ENCODE measurements at places on chromosomes 11 and 22.

GRCh38 chr22:44133901-44134571 is 46.7 kb upstream of the PARVG start:
- DNase-seq = peak; percentile 70

GRCh38 chr22:41845380-41846267 is 12.7 kb downstream of the SREBF2 start:
- DNase-seq = no peak

DNA sequence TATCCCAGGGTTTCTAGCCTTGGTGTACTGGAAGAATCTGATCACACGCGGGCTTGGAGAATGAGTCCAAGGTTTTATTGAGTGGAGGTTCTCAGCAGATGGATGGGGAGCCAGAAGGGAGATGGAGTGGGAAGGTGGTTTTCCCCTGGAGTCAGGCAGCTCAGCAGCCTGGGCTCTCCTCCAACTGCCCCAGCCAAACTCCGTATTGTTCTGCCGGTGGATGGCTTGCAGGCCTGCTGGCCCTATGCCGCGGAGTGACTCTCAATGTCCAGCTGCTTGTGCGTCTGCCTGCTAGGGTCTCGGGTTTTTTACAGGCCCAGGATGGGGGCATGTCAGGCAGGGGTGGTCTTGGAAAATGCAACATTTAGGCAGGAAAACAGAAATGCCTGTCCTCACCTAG is 162.4 kb upstream of the LMO1 start:
- DNase-seq = peak; percentile 7

- no peak for DNase-seq
Measured at GRCh38 chr11:82791779-82792178, 58.1 kb upstream of the FAM181B start.

GRCh38 chr22:33896575-33897447 is 23.5 kb downstream of the LARGE1 start:
- DNase-seq = no peak

DNA sequence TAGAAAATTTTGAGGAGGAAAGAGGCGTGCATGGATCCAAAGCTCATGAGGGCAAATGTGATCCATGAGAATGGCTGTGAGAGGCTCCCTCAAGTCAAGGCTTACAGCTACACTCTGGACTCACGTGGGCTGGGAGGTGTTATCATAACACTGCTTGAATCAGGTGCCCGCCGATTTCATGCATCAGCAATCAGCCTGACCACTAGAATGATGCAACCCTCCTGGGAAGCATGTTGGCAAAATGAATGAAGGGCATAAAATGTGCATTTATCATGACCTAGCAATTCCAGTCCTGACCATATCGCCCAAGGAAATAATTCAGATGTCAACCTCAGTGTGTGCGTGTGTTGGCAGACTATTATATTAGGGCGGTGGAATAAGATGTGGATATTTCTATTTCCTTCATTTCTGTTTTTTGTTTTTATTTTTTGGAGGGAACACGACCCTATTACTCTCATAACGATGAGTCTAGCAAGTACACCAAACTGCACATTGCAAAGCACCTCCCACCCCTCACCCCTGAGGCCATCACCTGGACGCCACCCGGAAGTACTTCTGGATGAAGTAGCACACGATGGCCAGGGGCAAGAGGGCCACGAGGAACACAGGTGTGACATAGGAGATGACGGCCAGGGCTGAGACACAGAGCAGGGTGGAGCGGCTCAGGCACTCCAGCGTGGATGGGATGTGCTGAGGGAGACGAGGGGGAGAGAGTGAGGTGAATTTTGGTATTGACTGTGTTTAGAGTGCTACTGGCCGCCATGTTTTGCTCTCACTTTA is 15.7 kb upstream of the KCNJ11 start:
- DNase-seq = no peak

GRCh38 chr11:115598257-115598901 is 94.2 kb upstream of the CADM1 start:
- DNase-seq = no peak

DNA sequence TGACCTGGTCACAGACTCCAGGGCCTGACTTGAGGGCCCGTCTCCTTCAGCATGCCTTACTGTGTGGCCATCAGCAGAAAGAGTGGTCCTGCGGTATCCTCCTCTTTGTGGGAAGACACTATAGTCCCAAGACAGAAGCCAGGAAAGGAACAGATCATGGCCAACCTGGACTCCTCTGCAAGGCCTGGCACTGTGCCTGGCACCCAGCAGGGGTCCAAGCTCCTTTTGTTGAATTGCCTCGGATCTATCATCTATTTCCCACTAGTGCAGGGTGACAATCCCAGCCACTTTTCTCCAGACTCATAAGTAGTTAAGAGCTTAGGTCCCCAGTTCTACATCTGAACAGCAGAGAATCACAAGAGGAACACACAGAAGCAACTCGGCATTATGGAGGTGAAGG is 27.0 kb downstream of the DSCAML1 start:
- no peak for DNase-seq

- no peak for DNase-seq
Measured at GRCh38 chr11:119742263-119742861, 13.4 kb upstream of the NECTIN1 start.

GRCh38 chr11:123382555-123383074 is 47.5 kb upstream of the GRAMD1B start:
- no peak for DNase-seq

- no peak for DNase-seq
Measured at GRCh38 chr11:60944490-60945294, 7.3 kb downstream of the SLC15A3 start.

DNA sequence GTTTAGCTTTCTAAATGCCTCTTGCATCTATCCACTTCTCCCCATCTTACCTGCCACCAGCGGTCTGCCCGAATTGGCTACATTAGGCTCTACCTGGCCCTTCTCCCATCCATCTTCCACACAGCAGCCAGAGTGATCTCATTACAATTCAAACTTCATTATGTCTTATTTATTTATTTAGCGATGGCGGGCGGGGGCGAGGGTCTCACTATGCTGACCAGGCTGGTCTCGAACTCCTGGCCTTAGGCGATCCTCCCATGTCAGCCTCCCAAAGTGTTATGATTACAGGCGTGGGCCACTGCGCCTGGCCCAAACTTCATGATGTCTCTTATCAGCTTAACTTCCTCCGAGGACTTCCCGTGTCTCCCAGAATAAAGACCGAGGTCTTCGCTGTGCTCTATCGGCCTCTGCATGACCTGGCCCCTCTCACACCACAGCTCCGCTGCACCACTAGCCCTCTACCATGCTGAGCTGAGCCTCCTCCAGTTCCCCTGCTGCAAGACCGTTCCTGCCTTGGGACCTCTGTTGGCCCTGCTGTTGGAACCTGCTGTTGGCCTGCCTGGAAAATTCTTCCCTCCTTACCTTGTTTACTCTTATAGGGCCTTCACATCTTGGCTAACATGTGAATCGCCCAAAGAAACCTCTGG is 870 bp upstream of the CTTN start:
- no peak for DNase-seq

DNA sequence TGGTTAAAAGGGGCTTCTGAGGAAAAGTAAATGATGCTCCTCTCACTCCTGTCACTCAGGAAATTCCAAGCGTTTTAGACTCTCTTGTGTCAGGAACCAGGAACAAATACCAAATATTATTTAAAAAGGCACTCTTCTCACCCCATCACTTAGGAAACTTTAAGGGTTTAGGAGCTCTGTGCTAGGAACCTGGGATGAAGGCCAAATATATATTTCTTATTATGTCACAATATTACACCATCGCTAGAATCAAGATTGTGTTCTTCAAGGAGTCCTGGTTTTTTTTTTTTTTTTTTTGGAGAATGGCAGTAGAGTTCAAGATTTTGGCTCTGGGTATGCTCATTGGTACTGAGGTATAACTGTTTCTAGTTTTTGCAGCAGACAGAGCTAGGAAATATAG is 79.0 kb upstream of the HEPHL1 start:
- DNase-seq = no peak

DNA sequence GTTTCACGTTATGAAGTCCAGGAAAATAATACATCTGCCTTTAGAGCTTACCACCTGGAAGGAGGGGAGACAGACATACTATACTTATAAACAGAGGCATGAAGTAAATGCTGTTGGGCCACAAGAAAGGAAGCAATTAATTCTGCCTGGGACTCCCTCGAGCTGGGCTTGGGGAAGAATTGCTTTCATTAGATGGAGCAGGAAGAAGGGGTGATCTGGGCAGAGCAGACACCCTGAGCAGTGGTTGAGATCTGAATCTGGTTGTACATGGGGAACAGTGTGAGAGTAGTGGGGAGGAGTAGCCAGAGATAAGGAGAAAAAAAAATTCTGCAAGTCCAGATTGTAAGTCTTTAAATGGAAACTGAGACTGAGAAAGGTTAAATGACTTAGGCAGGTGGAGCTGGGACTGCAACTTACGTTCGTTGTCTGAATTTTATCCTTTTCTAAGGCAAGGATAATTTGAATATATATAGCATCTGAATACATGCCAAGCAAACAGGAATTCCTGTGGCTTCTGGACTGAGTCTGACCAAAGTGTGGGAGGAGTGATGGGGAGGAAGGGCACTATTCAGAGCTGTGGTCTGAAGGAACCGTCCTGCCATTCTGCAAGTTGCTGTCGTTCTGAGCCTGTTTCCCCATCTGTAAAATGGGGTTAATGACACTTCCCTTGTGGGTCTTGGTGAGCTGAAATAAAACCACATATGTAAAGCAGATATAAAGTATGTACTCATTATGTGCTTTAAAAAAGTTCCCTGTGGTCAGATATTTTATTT is 7.9 kb downstream of the NCAM1 start:
- DNase-seq = no peak

- DNase-seq = no peak
Measured at GRCh38 chr11:114319716-114320328, 23.6 kb downstream of the NNMT start.

DNA sequence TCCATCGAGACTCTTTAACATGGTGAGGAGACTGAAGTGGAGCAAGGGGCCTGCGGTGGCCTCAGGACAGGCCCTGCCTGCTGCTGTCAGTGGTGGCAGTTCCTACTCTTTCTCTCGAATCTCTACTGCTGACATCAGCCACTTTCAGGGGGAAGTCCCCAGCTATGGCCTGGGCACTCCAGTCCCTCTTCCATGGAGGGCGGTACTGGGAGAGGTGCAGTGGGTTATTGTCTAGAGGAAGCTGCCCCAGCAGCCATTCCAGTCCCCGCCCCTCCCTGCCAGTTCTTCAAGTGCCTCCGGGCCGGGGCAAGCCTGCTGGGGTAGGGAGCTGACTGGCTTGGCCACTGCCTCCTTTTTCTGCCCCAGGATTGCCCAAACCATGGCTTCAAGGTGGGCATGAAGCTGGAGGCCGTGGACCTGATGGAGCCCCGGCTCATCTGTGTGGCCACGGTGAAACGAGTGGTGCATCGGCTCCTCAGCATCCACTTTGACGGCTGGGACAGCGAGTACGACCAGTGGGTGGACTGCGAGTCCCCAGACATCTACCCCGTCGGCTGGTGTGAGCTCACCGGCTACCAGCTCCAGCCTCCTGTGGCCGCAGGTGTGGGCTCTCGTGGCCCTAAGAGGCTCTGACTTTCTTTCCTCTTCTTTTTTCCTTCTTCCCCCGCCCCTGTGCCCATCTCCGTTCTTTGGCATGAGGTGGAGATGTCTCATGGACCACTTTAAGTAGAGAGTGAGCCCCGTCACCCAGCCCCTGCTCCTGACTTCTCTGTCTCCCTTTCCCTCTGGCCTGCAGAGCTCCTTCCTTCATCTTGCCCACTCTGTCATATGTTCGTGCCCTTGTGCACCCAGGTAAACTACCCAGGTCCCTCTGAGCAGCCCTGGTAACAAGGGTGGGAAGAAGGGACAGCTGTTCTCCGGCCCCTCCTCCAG is 13.7 kb downstream of the CHADL start:
- DNase-seq = no peak

GRCh38 chr11:123344790-123345357 is 85.2 kb upstream of the GRAMD1B start:
- no peak for DNase-seq

- no peak for DNase-seq
Measured at GRCh38 chr22:39255449-39256185, 10.8 kb upstream of the PDGFB start.

GRCh38 chr11:117179048-117179999 is 781 bp downstream of the SIDT2 start:
- peak; percentile 59 for DNase-seq

GRCh38 chr11:61800331-61801281 is 7.9 kb downstream of the FEN1 start:
- DNase-seq = no peak

DNA sequence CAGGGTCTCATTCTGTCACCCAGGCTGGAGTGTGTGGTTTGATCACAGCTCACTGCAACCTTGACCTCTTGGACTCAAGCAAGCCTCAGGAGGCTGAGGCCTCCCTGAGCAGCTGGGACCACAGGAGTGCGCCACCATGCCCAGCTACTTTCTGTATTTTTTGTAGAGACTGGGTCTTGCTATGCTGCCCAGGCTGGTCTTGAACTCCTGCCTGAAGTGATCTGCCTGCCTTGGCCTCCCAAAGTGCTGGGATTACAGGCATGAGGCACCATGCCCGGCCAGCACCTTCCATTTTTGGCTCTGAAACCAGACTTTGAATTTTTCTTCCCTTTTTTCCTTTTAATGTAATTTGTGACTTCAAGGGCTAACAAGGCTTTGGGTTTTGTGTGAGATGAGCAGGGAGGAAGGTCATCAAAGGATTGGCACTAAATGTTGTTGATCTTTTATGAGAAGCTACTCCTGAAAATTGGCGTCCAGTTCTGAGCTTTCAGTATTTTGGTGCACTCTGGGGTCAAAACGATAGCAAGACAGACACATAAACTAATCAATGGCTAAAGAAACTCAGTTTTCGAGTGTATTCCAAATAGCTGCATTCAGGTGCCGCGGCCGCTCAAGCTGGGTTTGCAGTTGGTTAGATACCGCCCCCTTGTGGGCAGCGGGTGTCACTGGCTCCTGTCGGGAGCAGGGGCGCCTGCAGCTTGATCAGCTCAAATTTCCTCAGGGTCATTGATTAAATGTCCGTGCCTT is 51.9 kb upstream of the CLMP start:
- peak; percentile 63 for DNase-seq

DNA sequence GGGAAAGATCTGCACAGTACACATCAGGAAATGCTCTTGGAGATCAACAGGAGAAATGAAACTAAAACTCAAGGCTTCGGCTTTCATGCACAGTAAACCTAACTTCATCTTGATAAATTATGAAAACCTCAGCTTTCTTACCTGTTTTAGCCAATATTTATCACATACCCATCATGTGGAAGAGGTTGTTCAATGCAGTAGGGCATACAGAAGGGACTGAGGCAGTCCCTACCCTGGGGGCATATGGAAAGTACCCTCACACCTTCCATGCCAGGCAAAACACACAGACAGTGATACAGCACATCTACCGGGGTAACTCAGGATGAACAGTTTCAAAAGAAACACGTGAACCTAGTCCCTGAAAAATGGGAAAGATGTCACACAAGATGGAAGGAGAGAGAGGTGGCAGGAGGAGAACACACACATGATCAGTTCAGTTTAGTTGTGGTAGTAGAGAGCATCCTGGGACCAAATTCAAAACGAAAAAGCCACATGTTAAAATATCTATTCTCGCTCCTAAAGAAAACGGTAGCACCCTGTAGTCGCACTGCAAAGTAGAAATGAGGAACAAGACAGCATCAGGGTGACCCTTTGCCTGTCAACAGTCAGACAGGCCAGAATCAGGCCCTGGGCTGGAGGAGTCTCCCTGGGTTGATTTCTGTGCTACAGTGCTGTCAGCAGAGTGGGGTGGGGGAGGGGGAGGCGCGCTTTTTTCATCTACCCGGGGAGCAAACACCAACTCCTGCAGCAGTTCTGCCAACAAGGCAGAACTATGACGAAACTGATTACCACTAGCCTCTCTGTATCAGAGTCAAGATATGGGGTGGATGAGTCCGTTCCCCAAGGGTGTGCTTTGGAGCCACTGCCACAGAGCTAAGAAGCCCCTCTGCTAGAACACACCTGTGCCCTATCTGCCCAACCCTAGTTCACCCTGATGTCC is 1.3 kb downstream of the HIRA start:
- peak; percentile 31 for DNase-seq

Measured in C1 segment of cervical spinal cord (tissue), 14 donors.